ENCODE measurements at places on chromosomes 7 and 10. TPM values are rescaled to one million over a fixed set of nuclear protein-coding genes. Genes with fewer than 3 reads are reported as not detected.

The ABCF2 gene
- 72.6 TPM for total RNA-seq

The JCAD gene
- 27.5 TPM for total RNA-seq

The ATG9B gene
- total RNA-seq, result not detected

The ITGB8 gene
- total RNA-seq, result 0.34 TPM

The ZRANB1 gene
- total RNA-seq, result 10.0 TPM

The HTR7 gene
- not detected for total RNA-seq

The FAM204A gene
- total RNA-seq, result 48.7 TPM

The CPEB3 gene
- total RNA-seq, result 0.73 TPM

The FAM131B gene
- total RNA-seq, result 0.54 TPM

The MMRN2 gene
- total RNA-seq, result 199 TPM

Data from mammary microvascular endothelial cell (primary cell).